Activated T-cell treated with anti-CD3 and anti-CD28 coated beads, Interleukin-2, amount 50 U/mL, for 1 hour (primary cell): ENCODE measurements at places on chromosomes 12 and 14.

DNA sequence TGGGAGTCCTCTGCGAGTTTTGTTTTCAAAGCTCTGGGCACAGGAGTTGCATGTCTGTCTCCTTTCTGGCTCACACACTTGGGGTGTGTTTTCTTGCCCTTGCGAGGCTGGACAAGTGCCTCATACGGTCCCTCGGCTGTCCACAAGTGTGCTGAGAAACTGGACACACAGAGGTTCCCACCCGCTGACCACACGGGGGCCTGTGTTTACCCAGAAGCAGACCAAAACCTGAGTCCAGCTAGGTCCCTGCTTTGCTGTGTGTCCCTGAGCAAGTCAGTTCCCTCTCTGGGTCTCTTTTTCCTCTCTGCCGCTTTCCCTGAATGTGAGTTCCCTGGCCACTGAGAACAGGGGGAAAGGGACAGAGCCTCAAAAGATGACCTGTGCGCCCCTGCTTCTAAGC, 678 bp upstream of the OAS2 start:
- DNase-seq: no peak

- no peak for DNase-seq
Measured at GRCh38 chr14:57612946-57613345, 119.3 kb upstream of the CCDC198 start.

- DNase-seq: no peak
Measured at GRCh38 chr12:5396541-5396940, 35.4 kb upstream of the NTF3 start.

DNA sequence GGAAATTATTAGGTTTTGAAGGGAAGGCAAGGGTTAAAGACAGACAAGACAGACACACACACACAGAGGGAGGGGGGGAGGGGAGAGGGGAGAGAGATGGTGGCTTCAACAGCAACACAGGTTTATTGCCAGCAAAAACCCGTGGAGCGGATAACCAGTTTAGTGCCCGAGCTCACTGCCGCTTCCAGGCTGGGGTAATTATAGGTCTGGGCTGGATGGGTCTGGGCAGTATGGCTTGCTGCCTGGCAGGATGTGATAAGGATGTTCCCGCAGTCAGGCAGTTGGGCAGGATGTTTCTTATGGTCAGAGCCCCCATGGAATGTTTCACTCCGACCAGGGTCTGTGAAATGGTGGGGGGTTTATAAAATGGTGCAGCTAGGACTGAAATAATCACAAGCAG, 4.4 kb upstream of the TDRD9 start:
- no peak for DNase-seq

- DNase-seq: no peak
Measured at GRCh38 chr12:115174920-115175319, 490.9 kb upstream of the TBX3 start.

- DNase-seq: no peak
Measured at GRCh38 chr14:94876306-94876705, 106.4 kb upstream of the GSC start.

- no peak for DNase-seq
Measured at GRCh38 chr14:64788706-64789105, 84.5 kb downstream of the PLEKHG3 start.
